ENCODE measurements at places on chromosomes 5 and 9.

DNA sequence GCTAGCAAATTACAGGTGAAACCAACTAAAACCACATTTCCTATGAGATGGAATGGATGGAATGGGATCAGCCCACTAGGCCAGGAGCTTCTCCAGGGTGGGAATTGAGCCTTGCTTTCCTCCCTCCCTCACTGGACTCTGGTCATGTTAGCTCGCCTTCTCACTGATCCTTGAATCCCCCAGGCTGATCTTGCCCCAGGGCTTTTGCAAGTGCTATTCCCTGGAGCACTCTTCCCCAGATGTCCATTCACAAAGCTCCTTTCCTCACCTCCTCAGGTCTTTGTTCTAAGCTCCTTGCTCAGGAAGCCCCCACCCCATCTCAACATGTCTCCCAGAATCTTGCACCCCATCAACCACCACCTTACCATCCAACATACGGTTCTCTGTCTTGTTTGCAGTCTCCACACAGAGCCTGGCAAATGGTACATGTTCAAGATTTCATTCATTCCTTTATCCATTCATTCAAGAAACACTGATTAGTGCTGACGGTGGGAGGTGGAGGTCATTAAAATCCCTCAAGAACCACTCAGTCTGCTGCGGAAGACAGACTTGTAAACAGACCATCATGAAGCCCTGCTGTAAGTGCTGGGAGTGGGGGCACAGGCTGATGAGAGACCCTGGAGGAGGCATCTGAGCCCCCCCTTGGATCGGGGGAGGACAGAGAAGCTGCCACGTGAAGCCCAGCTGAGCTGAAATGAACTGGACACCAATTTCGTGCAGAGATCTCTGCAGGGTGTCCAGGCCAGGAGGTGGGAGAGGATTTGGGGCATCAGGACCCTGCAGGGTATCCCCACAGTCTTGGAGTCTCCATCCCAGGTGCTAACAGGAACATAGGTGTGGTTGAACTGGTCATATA, 141.7 kb downstream of the BARX1 start:
- no peak for DNase-seq

DNA sequence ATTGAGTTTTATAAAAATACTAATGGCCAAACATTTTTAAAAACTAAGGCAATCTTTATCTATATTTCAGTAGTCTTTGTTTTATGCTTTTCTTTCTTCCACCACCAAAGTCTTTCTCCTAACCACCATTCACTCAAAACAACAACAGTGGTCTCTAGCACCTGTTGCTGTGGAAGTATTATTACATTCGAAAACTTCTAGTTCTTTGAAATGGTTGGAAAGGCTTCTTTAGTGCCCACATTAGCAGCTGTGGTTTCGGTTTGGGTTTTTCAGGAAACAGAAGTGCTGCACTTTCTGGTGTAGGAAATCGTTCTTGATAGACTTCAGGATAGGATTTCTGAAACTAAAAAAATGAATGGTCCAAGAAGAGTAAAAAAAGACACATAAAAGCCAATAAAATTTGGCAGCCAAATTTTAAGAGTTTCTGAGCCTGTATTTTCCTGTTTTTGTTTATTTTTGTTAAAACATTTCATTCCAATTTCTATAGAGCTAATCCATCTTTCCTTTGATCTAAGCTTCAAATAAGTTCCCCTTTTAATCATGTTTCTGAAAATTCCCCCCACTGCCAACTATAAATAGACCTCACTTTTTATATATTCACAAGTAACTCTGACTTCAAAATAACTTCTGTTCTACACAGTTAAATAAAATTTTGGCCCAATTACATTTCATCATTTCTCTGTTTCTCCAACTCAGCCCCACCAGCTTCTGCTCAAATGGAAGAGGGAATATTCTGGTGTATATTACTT, 102.2 kb downstream of the DEPDC1B start:
- no peak for DNase-seq

- DNase-seq, result no peak
Observed at GRCh38 chr9:97906236-97906831, 16.0 kb downstream of the TRMO start.

DNA sequence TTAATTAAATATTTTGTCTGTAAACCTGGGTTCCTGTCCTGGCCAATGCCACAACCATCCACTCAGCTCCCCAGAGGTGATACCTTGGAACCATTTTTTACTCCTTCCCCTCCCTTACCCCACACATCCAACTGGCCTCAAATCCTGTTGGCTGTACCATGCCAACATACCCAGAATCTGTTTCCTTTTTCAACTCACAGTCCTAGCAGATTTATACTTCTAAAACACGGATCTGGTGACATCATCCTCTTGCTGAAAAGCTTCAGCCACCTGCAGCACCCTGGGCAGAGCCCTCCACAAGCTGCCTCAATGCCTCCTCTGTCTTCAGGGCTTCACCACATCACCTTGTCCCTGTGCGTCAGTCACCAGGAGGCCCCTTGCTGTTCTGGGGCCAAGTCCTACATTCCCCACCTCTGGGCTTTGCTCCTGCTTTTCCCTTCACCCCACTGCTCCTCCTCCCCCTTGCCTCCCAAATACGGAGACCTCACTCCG, 14.9 kb downstream of the SEMA6A start:
- no peak for DNase-seq

DNA sequence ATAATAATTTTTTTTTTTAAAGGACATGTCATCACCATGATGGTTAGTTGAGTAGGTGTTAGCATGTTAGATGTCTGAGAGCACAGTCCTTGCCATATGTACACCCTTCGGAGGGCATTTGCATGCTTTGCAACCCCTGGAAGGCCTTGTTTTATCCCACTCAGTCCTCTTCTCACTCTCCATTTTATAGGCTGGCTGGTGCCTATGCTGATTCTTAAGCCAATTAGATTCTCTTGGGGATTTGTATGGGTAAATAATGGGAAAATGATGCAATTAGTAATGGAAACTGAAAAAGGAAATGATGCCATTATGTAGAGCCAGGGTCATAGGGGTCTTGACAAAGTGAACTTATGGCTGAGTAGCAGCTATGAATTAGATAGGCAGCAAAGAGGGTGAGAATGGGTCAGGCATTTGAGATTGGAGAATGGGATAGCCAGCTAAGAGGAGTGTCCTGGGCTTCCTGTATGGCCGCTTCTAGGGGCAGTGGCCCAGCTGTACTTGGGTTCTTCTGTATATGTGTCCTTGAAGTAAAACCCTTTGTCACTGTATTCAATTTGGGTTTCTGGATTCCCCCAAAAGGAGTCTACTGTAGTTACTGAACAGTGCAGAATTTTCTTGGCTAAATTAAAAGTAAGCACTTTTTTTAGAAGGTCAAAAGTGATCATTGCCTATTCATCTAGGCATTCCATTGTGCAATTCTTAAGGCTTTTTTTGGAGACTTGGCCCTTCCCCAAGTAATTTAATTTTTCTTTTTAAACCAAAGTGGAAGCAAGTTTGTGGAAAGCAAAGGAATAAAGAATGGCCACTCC, 31.6 kb downstream of the LRRTM2 start:
- no peak for DNase-seq

DNA sequence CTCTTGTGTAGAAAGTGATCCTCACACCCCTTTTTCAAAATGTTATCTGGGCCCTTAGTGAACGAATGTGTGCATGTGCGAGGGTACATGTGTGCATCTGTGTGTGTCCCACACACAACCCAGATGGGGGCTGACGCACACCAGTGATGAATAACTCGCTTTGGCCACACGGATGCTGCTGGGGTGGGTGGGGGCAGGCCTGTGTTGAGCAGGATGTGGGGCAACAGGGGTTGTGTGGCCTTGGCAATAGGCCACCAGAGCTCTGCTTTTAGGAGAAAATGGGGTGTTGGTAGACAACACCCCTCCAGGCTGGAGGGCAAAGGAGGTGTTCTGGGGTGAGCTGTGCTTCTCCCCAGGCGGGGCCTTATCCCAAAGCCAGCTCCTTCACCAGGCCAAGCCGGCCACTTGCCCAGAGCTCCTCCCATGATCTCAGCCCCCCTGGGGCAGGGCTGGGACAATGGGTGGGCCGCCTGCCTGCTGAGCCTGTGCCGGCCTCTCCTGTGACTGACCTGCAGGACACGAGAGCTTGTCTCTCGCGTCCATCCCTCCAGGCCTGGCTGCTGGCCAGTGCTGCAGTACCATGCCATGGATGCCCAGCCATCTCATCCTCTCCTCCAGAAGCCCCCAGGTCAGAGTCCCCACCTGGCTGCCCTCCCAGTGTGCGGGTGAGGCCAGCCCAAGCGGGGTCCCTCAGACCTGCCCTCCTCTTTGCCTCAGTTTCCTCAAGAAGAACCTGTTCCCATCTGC, 1.7 kb downstream of the DBN1 start:
- no peak for DNase-seq

DNA sequence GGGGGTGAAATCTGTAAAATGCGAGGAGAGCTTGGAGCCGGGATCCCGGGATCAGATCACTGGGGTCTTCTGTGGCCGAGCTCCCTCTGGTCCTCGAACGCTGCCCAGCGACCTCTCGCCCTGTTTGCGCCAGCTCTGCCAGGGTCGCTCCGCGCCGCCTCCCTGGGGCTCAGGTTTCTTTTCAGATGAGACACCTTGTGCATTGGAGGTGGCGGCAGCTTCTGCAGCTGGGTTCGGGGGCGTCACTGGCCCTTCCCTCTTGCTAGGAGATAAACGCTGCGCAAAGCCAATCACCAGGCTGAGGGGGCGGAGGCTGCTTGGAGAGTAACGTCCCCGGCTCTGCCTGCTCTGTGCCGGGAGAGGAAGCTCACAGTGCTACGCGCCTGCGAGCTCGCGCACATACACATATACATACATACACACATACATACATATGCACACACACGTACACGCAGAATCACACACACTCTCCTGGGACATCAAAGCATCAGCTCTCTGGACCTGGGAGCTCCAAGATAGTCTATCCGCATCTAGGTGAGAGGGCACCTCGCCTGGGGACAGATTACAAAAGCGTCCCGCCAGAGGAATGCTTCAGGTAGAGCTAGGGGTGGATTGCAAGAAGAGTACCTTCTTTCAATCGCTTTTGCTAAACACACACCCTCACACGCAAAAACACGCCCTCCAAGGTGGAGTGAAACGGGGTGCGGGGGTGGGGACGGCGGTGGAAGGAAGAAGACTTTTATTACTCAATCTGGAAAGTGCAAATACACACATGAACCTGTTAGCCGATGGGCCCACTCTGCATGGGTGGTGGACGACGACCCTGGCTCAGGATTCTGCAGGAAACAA, at the start of gene ST8SIA4:
ST8SIA4 (minus strand) TSS at position 244 of the 849 bp plus-strand sequence. CDS start 327 bp downstream, outside the sequence.
- DNase-seq, result peak; percentile 36

DNA sequence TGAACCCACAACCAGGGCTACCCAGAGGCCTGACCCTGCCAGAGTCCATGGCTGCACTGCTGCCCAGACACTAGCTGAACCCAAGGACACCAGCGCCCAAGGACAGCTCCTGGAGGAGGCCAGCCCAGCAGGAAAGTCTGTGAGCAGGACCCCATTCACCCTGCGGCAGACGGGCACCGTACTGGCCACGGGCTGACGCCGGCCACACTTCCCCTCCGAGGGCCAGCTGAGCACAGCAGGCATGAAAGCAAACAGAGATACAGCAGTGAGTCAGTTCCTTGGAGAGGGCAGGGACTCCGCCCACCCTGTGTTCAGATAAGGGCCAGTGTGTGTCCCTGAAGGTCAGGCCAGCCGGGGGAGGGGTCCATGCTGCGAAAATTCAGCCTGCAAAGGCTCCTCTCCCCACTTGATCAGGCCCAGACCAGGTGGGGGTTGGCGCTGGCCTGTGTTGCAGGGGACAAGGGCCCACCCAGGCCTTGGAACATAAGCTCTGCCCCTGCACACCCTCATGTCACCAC, 3.2 kb downstream of the RNF208 start:
- DNase-seq, result no peak

DNA sequence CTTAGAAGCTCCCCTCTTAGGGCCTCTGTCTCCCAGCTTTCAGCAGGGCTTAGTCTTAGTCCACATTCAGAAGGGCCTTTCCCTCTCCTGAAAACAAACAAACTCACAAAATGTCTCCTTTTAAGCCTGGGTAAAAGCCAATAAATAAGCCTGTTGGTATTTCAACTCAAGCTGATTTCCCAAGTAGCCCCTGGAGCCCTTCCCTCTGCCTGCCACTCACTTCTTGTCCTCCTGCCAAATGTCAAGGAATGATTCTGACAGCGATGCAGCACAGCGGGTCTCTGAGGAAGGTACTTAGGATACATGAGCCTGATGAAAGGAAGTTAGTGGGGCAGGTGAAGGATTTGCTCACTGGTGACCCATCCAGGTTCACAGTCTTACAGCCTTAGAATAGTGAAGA, 210.5 kb downstream of the PJA2 start:
- no peak for DNase-seq

DNA sequence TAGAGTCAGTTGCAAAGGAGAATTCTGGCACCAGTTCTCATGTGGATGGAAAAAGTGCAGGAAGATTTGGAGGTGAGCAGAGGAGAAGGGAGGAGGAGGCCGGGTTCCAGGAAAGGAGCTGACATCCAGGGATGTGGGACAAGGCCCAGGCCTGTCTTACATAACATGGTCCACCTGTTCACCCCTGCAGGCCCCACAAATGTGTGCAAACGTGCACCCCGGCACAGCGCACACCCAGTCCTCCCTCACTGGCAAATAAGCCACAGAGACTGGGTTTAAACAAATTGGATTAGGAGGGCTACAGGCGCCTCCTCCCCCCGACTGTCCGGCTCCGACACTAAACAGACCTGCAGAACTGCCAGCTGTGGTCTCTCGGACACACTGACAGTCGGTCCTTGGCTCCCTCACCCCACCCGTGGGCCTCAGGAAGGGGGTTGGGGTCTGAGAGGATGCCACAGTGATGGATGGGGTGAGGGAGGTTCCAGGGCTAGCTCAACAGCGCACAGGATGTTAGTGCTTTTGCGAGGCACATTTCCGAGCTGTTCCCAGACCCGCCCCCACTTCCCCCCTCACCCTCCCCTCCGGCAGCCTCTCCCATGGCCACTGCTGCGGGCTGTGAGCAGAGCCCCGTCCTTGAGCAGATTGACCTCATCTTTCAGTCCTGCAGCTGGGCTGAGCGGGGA, 43.4 kb upstream of the IL17B start:
- DNase-seq, result no peak

DNA sequence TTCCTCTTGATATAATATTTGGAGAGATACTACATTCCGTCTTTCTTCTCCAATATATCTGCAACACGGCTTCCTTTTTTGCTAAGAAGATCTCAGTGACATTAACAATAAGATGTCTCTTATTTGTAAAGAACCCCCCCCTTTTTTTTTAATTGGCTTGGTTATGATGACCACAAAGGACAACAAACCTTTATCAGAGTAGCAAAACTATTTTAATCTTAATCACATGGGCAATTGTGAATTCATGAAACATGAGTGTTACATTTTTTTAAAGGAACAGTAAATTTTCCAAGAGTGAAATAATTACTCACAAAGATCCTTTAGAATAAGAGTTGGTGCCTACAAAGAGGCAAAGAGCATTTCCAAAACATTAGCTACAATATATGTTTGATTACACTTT, 554.1 kb downstream of the MAT2B start:
- DNase-seq, result no peak

DNA sequence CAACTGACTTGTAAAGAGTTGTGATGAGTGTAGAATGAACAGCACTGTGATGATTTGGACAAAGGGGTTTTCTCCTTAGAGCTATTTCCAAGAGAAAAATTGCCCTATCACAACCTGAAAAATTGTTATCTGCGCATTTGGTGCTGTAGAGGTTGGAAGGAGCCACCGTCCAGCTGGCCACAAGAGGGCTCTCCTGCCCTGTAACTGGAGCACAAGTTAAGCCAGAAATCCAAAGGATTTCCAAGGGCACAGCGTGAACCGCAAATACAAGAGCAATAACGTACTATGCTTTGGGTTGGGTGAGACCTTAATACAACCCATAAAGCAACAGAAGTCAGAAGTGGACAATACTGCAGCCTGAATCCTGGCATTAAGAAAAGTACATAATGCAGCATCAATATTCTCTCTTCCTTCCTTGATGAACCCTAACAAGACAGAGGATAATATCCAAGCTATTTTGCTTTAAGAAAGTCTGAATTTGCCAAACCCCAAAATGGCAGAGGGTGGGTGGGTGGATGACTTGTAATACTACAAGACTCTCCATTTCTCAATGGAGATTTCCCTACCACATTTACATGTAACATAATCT, 56.8 kb upstream of the SMIM32 start:
- DNase-seq, result peak; percentile 57

Data from prostate gland (tissue), 2 donors.